Fibroblast of lung (primary cell): ENCODE measurements at places on chromosomes 1 and 21.

- DNase-seq = no peak
These were observed 33.0 kb downstream of the COP1 start for GRCh38 chr1:176174108-176174507.

GRCh38 chr1:156705918-156706656 lies 704 bp upstream of the CRABP2 start:
- DNase-seq = peak; percentile 56

GRCh38 chr1:117346206-117346928 lies 20.9 kb upstream of the MAN1A2 start:
- DNase-seq = peak; percentile 79

DNA sequence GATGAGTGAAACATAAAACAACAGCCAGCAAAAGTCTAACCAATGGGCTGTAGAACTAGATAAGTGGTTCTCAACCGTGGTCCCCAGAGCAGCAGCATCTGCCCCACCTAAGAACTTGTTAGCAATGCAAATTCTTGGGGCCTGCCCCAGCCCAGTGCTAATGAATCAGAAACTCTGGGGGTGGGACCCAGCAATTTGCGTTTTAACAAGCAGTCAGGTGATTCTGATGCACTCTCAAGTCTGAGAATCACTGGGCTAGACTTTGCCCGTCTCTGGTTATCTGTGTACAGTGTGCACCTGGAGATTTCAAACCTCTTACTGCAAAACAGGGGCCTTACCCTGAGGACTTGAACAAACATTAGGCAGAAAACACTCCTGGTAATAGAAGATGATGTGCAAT lies 66.5 kb downstream of the PLXNA2 start:
- no peak for DNase-seq

- DNase-seq = no peak
These were observed 31.4 kb downstream of the SLC30A7 start for GRCh38 chr1:100927276-100927675.

GRCh38 chr1:213675043-213675442 lies 312.7 kb upstream of the PROX1 start:
- DNase-seq = no peak

DNA sequence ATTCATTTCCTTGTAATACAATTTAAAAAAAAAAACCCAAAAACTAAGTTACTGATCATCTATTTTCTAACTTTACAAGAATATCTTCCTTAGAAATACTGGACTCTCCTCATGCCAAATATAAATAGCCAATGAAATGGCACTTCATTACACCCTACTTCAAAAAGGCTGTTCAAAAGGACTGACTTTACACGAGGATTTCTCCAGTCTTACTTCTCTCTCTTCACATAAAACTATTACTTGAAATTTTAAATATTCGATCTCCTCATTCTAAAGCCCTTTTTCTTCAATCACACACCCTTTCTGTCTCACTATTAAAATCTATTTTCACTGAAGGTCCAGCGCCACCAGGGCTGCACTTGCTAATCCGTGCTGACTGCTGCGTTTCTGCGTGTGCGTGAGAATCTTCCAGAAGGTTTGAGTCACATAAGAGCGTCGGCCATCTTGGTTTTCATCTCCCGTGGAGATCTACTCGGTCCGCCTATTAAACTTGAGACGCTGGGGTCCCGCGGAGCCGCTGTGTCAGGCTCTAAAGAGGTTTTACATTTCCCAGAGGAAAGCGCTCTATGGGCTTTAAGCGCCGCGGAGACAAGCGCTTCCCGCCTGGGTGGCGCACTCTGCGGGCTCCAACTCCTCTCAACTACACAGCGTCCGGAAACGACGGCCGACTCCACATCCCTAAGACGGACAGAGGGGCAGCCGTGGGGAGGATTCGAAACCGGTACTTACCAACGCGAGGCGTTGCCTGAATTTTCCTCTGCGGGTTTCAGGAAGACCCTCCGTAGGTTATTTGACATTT lies 631 bp downstream of the LRIF1 start:
- DNase-seq = peak; percentile 83

DNA sequence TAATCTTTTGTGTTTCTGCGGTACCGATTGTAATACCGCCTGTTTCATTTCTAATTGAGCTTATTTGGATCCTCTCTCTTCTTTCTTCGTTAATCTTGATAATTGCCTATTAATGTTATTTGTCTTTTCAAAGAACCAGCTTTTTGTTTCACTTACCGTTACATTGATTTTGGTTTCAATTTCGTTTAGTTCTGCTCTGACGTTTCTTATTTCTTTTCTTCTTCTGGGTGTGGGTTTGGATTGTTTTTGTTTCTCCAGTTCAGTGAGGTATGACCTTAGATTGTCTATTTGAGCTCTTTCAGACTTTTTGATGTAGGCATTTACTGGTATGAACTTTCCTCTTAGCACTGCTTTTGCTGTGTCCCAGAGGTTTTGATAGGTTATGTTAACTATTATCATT lies 9.4 kb downstream of the OR2M2 start:
- DNase-seq = no peak

GRCh38 chr21:41961282-41961701 lies 7.5 kb upstream of the C2CD2 start:
- DNase-seq = peak; percentile 23

- DNase-seq = peak; percentile 25
These were observed 4.4 kb upstream of the BARHL2 start for GRCh38 chr1:90721210-90722194.

DNA sequence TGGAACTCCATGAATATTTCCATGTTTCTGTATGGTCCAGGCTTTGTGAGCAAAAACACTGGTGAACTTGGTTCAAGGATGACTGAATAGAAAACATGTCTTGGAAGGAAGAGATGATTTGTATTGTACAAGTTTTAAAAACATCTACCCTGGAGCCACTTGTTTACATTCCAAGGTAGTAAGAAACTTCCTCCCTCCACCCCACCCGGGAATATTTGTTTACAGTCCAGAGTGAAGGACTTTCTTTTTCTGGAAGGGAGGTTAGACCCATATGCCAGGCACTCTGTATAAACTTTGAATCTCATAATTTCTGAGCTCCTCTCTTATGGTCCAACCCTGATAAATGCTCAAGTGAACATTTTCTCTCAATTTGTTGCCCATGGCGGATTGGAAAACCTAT lies 323.3 kb upstream of the LYPLAL1 start:
- peak; percentile 39 for DNase-seq

- DNase-seq = no peak
These were observed 61.3 kb downstream of the TRABD2B start for GRCh38 chr1:47935856-47936255.

DNA sequence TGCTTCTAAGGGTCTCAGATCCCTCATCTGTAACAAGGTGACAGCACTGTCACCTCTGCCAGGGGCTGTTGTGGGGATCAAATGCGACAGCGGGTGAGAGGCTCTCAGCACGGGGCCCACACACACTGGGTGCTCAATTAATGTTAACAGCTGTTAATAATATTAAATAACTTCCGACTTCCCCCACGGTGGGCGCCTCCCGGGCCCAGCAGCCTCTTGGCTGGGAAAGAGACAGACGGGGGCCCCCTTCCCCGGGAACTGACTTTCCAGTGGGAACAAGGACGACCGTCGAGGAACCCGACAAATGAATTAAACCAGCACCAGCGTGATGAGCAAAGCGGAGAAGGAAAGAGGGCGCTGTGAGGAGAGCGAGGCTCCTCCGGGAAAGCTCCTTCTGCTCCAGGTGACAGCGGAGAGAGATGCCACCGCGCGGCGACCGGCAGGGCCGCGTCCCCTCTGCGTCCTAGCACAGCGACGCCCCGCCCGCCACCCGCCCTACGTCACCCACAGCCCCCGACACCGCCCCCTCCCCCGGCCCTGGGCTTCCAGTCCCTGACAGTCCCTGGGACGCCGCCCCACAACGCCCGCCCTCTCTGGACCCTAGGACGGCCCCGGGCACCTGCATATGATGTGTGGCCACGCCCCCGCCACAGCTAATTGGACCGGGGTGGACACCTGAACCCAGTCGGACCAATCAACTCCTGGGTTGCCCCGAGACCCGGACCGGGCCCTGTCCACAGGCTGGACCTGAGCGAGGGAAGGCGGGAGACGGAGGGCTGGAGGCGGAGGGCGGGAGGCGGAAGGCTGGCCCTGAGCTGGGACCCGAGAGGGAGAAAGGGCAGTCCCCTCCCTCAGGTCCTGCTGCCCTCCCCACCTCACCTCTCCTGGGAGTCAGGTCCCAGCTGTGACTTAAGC lies 38.2 kb downstream of the MATN1 start:
- no peak for DNase-seq

DNA sequence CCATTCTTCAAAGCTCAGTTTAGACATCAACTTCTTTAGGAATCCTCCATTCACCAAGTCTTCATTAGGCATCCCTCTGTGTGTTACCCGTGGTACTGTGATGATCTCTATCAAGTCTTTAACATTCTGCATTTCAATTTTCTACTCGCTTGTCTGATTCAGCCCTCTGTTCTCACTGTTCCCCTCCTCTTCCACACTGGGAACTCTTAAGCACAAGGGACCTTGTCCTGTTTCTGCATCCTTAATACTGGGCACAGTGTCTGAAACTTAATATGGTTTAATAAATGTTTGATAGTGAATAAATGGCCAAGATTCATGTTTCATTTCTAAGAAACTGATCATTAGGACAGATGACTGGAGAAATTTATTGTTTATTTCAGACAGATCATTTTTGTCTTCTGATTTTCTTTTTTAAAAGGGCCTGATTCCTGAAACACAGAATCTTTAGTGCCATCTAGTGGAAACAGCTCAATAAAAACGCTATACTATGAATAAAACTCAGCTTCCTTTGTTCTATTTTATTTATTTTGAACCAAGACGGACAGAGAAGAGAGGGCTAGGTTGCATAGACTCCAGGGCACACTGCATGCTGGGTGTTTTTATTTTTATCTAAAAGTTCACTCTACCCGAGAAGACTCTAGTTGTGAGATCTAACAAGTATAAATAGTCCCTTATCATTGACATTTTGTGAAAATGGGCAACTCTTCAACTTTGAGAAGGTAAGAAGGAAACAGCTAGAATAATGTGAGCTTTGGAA lies 7.0 kb upstream of the TRIM45 start:
- DNase-seq = peak; percentile 76

- peak; percentile 83 for DNase-seq
These were observed 366.9 kb downstream of the TGFB2 start for GRCh38 chr1:218711884-218712674.

- no peak for DNase-seq
These were observed 60.1 kb upstream of the PTCH2 start for GRCh38 chr1:44903011-44903680.

GRCh38 chr21:24716281-24716918 lies 890.9 kb downstream of the MRPL39 start:
- DNase-seq = no peak

DNA sequence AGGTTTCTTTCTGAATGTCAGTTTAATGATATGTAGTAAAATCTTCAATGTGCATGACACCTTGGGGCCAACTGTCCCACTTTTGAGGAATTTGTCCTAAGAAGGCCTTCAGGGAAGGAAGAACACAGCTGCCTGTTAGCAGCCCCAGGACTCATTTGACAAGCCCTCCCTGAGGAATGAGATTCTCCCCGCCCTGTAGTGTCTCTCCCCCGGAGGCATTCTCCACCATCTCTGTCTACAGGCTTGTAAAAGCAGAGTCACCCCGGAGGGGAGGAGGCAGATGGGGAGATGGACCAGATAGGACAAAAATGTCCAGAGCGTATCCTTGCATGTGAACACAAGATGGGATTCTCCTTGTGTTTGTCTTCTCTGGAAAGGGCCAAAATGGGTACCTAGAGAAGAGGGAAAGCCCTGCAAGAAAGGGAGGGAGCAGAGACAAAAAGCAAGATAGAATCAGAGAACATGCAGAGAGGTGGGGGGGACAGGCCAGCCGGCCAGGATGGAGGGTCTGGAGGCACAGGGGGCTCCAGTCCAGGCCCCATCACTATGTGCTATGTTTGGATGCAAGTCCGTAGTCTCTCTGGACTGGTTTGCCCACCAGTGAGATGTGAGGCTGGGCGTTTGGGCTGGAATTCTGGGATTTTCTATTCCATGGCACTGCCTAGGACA lies 12.0 kb upstream of the WNT3A start:
- DNase-seq = no peak

DNA sequence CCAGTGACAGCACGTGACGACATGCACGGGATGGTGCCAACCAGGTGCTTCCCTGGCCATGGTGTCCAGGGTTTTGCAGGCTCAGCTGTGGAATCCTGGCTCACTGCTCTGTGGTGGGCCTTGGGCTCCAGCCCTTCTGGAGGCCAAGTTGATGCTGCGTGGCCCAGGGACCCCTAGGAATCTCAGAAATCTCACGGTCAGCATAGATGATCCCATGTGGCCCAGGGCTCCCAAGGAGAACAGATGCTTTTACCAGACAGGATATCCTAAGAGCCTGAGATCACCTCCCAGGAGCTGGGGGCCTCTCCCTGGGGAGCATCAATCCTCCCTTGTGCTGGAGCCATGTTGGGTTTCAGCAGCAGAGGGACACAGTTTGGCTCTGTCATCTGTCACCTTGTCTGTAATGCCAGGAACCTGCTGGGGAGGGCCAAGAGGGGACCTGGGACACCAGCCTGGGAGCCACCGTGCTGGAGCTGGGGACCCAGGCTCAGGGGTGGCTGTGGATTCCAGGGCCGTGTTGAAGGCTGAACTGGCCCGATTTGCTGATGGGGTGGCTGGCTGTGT lies 63.9 kb downstream of the TRIM11 start:
- DNase-seq = no peak

DNA sequence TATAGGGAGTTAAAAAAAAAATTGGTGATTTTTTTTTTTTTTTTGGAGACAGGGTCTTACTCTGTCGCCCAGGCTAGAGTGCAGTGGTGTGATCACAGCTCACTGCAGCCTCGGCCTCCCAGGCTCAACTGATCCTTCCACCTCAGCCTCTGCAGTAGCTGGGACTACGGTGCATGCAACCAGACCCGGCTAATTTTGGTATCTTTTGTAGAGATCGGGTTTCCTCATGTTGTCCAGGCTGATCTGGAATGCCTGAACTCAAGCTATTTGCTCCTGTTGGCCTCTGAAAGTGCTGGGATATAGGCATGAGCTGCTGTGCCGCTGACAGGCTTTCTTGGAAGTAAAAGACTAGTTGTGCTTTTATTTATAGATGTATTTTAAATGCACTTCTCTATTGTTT lies 3.0 kb downstream of the CDC42 start:
- no peak for DNase-seq

DNA sequence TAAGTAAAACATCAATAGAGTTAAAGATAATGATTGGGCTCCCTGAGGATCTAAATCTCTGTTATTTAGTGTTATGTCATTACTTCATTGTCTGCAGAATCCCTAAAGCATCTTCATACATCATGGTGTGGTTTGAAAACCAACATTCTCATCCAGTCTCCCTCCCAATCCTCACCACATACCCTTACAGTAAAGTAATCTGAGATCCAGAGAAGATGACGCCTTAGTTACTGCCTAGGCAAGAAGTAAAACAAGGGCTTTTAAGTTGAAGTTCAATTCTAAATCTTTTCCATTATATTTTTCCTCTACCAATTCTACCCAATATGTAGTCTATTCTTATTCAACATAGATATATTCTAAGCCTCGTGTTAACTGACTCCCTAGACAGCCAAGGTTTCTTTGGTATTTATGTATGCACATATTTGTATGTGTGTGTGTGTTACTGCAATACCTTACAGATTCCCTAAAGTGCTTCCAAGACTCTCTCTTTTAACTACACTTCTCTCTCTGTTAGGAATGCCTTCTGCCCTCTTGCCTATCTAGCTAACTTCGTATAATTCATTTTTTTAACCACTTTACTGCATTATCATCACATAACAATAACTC lies 17.3 kb downstream of the DPH5 start:
- peak; percentile 40 for DNase-seq
